ENCODE measurements at places on chromosomes 7 and 10.

- no peak for DNase-seq
These were observed 61.5 kb downstream of the ZMIZ1 start for GRCh38 chr10:79130255-79130654.

GRCh38 chr10:62230344-62231121 is 38.1 kb downstream of the RTKN2 start:
- DNase-seq, result peak; percentile 28

DNA sequence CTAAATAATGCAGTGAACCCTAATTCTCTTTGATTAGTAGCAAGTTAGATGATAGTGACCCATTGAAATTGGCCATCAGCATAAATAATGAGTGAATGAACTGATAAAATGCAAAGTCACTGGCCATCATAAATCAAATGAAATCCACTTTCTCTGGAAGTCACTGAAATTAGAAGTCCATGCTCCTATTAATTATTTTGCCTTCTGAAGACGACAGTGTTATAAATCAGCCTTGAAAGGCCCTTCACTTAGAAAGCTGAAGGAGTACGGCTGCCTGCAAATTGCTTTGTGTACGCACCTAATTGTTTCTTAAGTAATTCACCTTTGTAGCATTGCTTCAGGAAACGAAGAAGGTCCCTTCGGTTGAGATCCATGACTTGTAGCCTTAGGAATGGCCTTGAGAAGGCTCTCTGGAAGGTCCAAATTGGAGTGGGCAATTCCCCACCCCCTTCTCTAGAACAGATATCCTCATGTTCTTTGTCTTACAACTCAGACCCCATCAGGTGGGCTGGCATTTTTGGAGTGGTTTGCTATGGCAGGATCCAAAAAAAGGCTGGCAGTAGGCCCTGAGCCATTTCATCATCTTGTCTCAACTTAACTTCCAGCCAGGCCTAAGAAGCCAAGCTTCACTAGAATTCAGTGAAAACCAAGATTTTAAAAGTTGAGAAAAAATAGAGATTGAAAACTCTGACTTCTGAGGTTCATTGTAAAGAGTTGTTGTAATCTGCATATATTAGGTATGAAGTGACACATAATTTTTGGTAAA is 420.3 kb downstream of the LRMDA start:
- DNase-seq, result no peak

GRCh38 chr7:44259547-44260457 is 59.0 kb downstream of the YKT6 start:
- DNase-seq, result peak; percentile 71

DNA sequence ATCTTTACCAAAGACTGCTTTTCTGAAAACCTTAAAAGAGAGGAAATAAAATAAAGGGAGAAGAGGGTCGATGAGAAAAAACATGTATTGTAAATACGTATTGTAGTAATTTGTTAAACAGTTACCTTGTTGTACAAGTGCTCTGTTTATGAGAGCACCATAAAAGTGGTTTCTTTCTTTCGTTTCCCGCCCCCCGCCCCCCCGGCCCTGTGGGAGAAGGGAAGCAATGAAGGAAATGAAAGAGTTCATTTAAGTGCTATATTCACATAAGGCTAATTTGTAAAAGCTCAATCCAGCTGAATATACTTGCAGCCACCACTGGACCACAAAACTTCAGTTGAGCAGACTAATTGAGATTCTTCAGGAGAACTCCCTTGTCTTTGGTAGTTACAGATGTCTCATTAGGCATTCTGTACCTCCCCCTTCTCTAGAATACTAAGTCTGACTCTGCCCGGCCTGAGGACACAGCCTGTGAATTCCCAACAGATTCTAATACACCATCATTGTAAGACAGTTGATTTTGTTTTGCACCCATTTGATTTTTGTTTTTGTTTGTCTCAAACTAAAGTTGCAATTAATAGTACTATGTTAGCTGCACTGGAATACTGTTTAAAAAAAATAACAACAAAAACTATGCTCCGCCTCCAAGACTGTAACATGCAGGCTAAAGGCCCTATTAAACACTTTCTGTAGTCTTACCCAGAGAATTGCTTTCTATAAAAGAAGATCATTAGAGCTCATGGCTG is 124.9 kb downstream of the ARHGAP12 start:
- peak; percentile 22 for DNase-seq

DNA sequence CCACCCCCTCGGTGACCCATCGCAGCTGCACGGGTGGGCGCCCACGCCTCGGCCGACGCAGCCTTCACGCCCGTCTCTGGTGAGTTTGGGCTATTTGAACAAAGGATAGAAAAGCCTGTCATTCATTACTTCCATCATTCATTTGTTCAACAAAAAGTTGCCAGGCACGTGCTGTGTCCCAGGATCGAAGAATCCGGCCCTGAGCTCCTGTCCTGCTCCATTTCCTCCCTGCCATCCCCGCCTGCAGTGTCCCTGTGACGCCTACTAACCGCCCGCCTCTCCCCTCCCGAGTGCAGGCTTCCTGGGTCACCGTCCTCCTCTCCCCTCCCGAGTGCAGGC is 340.1 kb downstream of the WDR37 start:
- no peak for DNase-seq

- DNase-seq, result no peak
These were observed 162.8 kb upstream of the LANCL2 start for GRCh38 chr7:55202150-55202913.

- no peak for DNase-seq
These were observed 68.6 kb downstream of the ALOX5 start for GRCh38 chr10:45442662-45443061.

DNA sequence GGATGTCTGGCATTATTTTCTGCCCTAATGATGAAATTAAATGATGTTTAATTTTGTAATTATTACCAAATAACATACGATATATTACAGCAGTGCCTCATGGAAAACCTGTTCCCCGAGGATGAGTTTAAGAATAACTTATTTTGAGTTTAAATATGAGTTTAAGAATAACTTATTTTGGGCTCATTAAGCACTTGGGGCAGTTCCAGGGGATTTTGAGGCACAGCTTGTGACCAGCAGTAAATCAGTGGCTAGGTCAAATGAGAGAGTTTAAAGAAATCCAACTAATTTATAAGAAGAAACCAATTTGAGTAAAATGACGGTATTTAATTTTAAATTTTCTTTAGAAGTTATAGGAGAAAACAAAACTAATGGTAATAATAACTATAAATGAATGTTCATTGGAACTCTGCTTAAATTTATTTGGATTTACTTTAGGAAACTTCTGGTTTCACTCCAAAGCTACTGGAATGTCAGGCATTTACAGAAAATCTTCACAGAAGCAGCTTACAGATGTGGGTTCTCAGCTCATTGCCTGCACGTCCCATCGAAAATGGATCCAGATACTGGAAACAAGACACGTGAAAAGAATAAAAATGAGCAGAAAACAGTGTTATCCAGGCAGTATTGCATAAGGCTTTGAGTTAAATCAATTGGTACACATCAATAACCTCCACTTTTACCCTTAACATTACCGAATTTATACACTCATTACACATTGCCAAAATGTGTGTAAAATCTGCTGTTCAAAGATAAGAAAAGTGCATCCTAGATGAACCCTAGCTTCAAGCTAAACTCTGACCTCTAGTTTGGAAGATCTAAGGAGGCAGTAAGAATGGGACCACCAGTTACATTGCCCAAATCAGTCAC is 784.5 kb upstream of the IGFBP3 start:
- peak; percentile 73 for DNase-seq

GRCh38 chr10:51952056-51952455 is 252.7 kb upstream of the CSTF2T start:
- no peak for DNase-seq

- no peak for DNase-seq
These were observed 230.9 kb downstream of the DOCK4 start for GRCh38 chr7:111975346-111975745.

- no peak for DNase-seq
These were observed 8.9 kb upstream of the C7orf33 start for GRCh38 chr7:148581624-148582023.

GRCh38 chr10:17412323-17412722 is 42.1 kb downstream of the ST8SIA6 start:
- DNase-seq, result no peak

DNA sequence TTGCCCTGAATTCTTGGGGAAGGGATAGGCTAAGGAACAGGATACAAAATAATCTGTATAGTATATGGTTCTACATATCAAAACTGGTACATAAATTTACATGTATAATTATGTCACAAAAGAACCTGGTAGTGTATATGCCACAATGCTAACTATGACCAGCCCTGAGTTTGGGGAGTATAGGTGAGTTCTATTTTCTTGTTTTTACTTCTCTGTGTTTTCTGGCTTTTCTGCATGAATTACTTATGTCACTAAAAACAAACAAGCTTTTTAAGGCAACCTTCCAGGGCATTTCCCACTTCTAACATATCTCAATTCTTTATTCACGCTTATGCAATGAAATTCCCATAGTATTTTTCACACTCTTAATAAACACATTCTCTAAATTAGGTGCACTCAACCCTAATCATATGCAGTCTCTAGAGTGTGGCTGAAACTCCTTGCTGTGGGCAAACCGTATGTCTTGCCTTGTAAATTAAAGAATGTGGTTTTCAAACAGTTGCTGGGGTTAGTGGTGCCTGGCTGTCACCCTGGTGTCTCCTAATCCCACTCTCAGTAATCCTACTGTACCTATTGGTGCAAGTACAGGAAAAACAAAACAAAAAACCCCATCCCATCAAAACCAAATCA is 14.0 kb upstream of the INSIG1 start:
- DNase-seq, result no peak

DNA sequence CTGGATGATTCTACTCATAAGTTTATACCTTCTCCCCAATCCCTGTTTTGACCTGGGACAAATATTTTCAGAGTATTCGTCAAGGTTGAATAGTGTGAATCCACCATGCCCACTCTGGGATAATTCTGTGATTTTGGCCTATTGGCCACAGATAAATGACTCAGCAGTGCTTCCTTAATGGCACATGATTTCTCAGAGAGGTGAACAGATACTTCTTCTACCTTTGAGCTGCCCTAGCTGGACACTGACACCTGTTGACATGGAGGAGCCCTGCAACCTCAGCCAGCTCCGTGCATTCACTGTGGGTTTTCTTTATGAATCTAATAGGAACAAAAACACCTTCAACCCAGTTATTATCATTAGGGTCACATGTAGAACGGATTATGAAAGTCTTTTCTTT is 40.9 kb upstream of the HPS1 start:
- no peak for DNase-seq

- no peak for DNase-seq
These were observed 54.6 kb downstream of the AFAP1L2 start for GRCh38 chr10:114349522-114350215.

GRCh38 chr10:76509446-76509845 is 1078.0 kb downstream of the LRMDA start:
- no peak for DNase-seq

DNA sequence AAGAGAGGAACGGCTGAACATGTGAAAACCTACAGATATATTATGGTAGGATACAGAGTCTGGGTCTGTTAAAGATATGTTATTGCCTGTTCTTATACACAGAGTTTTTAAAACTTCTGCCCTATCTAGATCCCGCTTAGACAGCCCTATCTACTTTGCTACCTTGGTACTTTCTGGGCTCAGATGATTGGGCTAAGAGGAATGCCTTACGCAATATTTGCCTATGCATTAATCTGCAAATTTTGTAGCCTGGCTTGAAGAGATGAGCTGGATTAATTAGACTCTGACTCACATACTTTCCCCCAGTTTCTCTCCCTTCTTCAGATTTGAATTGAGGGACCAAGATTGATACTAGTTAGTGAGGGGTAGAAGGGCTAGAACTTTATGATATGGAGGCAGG is 33.6 kb upstream of the A1CF start:
- peak; percentile 7 for DNase-seq

DNA sequence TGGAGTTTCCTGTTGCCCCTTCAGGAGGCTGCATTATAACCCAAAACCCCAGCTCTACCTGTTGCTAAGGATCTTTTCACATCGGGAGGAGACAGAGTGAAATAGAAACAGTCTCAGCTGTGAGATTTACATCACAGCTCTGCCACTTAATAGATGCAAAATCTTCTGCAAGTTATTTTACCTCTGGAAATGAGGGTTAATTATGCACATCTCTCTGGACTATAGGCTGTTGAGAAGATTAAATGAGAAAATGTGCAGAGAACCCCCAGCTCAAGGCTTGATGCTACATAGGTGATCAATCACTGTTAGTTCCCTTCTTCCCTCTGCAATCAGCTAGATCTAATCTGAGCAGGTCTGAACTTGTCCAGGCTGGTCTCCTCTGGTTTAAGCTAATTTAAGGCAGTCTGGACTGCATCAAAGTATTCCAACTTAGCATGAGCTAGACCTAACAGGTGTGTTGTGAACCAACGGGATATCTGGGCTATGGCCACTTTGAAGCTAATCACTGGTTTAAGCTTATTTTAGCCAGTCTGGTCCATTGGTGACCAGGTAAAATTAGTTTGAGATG is 8.9 kb upstream of the LRRC18 start:
- no peak for DNase-seq

GRCh38 chr7:78473571-78474301 is 675.2 kb downstream of the PHTF2 start:
- no peak for DNase-seq

GRCh38 chr10:72109636-72110157 is 21.3 kb upstream of the SPOCK2 start:
- DNase-seq, result no peak

GRCh38 chr7:85021101-85021704 is 165.7 kb downstream of the SEMA3D start:
- no peak for DNase-seq

DNA sequence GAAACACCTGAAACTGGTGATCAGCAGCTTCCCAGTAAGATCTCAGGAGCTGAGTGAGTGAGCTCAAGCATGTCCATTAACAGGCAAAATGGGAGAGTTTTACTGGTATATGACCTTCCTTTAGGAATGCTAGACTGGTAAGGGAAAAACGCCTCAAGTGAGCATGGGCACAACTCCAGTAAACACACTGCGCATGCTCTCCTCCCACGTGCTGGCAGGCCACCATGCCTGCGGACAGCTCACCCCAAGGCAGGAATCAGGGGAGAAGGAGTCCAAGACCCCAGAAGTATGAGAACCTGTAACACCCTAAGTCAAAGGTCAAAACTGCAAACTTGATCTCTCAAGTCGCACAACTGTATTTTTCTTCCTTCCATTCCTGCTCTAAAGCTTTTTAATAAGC is 128.3 kb downstream of the CD36 start:
- DNase-seq, result no peak

DNA sequence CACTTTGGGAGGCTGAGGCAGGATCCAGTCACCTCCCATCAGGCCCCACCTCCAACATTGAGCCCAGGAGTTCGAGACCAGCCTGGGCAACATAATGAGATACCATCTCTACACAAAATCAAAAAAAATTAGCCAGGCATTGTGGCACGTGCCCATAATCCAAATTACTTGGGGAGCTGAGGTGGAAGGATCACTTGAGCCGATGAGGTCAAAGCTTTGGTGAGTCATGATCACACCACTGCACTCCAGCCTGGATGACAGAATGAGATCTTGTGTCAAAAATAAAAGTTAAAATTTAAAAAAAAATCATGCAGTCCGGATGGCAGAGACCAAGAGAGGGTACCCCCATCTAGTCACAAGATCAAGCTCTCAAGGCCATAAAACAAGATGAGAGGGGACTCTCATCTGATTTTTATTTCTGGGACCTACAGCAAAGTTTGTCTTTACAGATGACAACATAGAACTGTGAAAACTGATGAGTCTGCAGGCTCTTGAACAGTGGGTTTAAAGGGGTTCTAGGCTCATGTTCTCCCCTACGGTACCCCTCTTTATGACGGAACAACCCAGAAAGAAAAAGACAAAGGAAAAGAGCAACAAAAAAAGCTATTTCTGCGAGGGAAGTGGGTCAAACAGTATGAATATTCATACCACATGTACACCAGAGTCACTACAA is 28.9 kb upstream of the CREB3L2 start:
- no peak for DNase-seq

- no peak for DNase-seq
These were observed 111.2 kb downstream of the RNLS start for GRCh38 chr10:88471899-88472298.

- peak; percentile 27 for DNase-seq
These were observed 792.0 kb downstream of the TYW1 start for GRCh38 chr7:67788669-67789068.
